ENCODE measurements at places on chromosomes 3 and 15.

GRCh38 chr3:62712746-62713145, 162.5 kb downstream of the CADPS start:
- DNase-seq: no peak

- DNase-seq: no peak
Observed at GRCh38 chr3:148999806-149000205, 8.5 kb downstream of the GYG1 start.

GRCh38 chr3:28399206-28399605, 50.6 kb upstream of the AZI2 start:
- DNase-seq: no peak

DNA sequence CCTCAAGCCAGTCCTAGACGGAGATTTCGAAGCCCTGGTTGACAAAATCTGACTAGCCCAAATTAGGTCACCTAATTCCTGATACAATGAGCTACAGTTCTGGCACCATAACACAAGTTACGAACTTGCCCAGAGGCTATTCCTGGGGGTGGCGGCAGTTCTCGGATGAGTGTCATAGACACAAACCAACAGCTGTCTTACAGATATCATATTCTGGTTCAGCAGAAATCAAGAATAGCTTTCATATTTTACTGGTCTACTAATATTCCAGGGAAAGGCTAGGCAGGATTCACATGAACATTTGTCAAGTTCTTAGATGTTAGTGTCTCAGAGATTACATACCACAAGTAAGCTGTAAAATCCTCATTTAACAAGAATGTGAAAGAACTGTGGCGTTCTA, 8.8 kb downstream of the ANAPC13 start:
- no peak for DNase-seq

GRCh38 chr3:54819946-54820345, 107.9 kb downstream of the LRTM1 start:
- DNase-seq: no peak

GRCh38 chr3:172174513-172175253, 135.3 kb downstream of the FNDC3B start:
- DNase-seq: no peak

Data from GM12878 (cell line).